Fibroblast of pulmonary artery (primary cell): ENCODE measurements at places on chromosomes 11 and 22.

GRCh38 chr11:124801636-124802312 is 1.6 kb upstream of the MSANTD2 start:
- DNase-seq = no peak

DNA sequence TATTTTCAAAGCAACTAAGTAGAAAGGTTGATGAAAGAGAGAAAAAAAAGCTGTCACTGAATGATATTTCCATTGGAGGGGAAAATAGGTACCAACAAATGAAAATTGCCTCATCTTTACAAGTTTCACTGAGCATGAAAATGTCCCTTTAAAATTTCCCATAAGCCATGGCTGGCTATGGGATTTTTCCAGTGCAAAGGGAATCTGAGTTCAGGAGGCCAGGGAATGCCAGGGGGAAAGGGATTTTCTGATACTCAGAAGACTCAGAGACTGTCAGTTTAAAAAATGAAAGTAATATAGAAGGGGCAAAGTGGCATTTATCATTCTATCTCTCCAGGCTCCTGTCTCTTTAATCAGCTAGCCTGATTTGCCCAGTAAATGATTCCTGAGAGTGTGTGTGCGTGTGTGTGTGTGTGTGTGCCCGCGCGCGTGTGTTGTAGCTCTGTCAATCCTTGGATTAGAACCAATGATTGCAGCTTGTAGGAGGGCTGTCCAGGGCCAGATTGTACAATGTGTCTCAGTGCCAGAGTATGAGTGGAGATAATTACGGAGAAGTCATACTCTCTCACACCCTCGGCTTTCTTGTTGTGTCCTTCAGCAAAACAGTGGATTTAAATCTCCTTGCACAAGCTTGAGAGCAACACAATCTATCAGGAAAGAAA is at the start of gene NTM:
NTM (plus strand) TSS at position 526 of the 662 bp plus-strand sequence.
- DNase-seq = peak; percentile 8

GRCh38 chr11:90630176-90630575 is 407.3 kb upstream of the CHORDC1 start:
- no peak for DNase-seq

GRCh38 chr11:14258221-14258935 is 100.6 kb downstream of the RRAS2 start:
- DNase-seq = peak; percentile 28

DNA sequence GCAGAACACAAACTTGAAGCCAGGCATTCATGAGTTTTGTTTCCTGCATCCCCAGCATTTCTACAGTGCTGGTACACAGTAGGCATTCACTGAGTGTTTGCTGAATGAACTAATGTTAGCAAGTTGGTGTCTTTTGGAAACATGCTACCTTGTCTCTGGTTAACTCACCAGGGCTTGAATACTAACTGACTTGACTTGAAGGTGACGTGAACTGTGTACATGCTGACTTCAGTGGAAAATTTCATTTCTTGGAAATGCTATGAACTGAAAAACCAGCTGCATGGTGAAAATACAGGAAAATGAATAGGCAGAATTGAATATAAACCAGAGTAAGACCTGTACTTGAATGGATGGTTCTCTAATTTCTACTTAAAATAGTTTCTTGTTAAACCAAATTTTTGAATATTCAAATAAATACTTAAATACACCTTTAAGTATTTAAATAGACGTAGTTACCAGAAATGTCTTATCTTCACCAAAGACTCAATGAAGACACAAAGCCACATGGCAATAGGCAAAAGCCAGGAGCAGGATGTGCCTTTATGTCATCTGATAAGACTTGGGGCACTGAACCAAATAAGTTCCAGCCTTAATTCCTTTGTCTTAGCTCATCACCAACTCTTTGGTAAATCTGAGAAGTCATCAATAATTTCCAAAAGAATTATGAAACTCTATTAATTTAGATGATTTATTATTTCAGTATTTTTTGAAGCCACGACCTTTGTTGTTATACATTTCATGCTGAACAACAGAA is 39.7 kb upstream of the POU2AF2 start:
- no peak for DNase-seq

- DNase-seq = peak; percentile 67
Measured at GRCh38 chr11:8018484-8019313, 31.6 kb downstream of the EIF3F start.

- DNase-seq = no peak
Measured at GRCh38 chr11:64268893-64269539, 15.4 kb downstream of the BAD start.

GRCh38 chr11:69215784-69216415 is 60.2 kb downstream of the SMIM38 start:
- no peak for DNase-seq

DNA sequence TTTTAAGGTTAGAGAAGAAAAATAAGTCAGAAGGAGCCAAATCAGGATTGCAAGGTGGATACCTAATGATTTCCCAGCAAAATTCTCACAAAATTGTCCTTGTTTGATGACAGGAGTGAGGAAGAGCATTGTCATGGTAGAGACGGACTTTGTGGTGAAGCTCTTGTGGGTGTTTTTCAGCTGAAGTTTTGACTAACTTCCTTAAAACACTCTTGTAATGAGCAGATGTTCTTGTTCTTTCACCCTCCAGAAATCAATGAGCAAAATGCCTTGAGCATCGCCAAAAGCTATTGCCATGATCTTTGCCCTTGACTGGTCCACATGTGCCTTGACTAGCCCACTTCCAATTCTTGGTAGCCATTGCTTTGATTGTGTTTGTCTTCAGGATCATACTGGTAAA is 20.0 kb downstream of the CALCB start:
- no peak for DNase-seq

DNA sequence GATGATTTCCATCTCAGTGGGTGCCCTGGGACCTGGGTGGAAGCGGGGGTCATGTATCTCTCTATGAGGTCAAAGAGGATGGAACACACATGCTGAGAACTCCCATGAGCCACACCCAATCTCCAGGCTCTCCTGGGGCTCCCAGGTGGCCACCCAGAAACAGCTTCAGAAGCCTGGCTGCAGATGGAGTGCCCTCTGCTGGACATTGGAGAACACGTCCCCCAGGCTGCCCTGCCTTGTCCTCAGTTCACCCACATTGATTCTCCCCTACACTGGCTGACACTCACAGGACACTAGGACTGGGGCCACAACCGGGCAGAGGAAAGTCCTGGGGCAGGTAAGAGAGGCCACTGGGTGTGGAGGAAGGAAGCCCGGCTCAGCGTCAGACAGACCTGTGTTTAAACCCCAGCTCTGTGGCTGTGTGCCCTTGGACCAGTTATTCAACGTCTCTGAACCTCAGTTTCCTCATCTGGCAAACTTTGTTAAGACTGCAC is 4.5 kb upstream of the NOL12 start:
- DNase-seq = peak; percentile 81

DNA sequence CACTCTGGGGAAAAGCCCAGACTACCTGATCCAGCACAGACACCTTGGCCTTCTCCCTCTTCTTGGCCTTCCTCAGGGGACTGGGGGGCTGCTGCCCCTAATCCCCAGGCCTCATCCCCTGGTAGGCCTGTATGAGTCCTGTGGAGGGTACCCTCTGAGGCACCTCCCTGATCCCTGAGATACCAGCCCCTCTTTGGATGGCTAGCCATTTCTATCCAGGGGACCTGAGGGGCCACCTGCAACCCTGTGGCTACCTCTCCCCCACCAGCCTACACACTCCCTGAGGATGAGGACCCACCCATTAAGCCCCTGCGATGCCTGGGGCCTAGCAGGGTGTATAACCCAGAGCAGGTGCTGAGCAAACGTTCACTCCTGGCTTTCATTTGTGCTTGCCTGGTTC is 54.6 kb downstream of the HIRA start:
- DNase-seq = no peak

DNA sequence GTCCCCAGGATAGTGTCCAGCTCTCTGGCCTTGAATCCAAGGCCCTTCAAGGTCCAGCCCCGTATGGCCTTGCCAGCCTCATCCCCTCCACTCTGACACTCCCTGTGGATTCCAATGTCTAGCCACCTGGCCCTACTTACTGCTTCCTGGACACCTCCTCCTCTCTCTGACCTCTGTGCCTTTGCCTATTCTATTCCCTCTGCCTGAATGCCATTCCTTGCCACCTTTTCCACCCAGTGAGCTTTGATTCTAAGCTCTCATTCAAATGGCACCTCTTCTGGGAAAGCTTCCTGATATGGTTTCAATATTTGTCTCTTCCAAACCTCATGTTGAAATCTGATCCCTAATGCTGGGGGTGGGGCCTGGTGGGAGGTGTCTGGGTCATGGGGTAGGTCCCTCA is 31.9 kb upstream of the TTLL12 start:
- no peak for DNase-seq

DNA sequence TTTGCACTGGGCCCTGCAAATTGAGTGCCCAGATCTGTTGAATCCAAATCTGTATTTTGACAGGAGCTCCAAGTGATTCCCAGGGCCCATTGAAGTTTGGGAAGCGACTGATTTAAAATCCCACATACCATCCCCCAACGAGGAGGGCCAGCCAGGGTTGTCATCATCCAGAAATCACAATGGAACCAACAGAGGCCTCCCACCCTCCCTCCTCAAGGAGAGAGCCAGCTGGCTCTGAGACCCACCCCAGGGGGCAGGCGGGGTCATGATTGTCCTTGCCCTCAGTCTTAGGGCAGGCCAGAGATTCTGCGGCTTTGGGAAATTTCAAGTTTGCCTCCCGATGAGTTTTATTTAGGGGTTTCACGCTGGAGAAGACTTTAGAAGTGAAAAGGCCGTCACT is 358.2 kb downstream of the MN1 start:
- DNase-seq = no peak

DNA sequence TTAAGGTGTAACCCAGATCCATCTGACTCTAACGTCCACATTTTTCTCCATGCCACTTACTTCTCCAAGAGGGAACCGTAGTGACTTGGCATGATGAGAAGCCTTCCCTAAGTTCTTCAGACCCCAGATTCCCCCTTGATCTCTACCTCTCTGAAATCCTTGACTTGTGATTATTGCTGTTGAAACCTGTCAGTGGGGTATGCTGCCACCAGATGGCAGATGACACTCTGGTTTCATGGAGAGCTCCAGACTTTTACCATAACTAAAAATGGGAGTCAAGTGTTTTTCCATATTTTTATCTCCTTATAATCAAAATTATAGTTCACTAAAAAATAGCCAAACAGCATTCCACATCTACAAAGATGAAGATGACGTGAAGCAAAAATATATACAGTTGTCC is 504.2 kb downstream of the SOX6 start:
- DNase-seq = peak; percentile 38

DNA sequence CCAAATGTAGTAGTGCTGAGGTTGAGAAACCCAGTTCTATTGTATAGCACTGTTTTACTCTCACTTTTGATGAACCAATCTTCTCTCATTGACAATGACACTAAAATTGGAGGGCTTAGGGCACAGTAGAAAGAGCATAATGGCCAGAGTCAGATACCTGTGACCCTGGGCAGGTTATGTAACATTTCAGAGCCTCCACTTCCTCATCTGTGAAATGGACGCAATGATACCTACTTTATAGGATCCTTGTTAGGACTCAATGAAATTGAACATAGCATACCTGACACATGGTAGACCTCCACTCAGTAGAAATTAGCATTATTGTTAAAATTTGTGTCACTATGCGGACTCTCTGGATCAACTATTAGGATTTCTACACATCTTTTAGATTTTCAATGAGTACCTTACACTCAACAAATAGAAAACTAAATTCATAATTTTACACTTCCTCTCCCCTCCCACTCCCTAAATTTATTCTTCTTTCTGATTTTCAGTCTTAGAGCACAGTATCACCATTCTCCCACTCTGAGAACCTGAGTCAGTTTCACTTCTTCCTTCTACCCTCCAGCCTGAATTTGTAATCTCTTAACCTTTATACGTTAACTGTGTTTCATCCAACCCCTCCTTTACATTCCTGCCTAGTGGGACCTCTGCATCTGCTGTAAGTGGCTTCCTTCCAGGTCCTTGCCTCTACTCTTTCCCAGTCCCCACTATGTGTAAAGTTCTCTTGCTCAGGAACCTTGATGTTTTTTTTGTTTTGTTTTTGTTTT is 78.3 kb downstream of the MICAL2 start:
- DNase-seq = no peak

GRCh38 chr11:130213143-130213978 is 53.8 kb downstream of the ST14 start:
- DNase-seq = peak; percentile 33
